ENCODE measurements at places on chromosomes 4 and X.

- DNase-seq, result no peak
These were observed 48.1 kb downstream of the SRPX start for GRCh38 chrX:38172596-38172995.

DNA sequence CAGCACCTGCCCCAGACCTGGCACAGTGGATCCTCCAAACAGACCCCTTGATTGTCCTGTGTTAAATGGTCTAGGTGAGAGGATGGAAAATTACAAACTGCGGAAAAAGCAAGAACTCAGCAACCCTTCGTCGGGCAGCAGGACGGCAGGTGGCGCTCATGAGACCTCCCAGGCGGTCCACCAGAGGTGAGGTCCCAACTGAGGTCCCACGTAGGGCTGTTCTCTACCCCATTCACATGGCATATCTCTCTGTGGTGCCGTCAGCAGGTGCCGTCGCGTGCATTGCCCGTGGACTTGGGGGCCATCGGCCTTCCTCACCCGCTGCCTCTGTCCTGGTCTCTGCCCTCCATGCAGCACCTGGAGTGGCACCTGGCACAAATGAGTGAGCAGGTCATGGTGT is 88.2 kb downstream of the CRMP1 start:
- no peak for DNase-seq

DNA sequence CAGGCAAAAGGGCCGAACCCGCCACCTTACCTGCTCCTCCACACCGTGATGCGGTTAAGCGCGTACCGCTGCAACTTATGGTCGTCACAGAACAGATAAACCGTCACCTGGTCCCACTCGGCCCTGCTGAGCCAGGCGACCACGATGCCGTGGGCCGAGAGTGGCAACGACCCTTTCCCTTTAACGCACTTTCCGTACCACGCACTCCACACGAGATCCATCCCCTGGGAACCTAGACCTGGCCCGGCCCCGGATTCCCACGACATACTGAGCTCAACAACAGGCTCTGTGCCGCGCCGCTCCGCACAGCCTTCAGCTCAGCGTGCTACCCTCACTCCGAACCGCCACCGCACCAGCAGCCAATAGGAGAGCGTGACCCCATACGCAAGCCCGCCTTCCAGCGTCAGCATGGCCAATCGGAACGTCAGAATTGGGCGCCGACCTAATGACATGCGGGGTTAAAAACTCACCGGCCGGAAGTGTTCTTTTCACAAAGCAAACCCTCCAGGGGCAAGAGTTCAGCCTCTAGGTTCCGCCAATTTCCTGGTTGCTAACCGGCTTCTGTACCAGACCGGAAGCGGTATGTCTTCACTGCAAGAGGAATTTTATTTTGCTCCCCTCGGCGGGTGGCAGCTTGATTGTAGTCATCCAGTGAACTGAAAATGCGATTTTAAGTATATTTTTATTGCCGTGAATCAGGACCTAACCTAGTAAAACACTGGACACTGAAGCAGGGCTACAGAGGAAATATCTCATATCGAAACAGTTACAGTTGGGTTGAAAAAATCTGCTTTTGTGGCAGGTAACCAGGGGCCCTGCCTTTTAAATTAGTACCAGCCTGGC is at the start of gene LAS1L:
LAS1L (minus strand) TSS at position 338 of the 843 bp plus-strand sequence; CDS start at position 266, 72 bp downstream.
- peak; percentile 71 for DNase-seq

GRCh38 chr4:28228561-28229491 is 1368.2 kb downstream of the STIM2 start:
- no peak for DNase-seq

DNA sequence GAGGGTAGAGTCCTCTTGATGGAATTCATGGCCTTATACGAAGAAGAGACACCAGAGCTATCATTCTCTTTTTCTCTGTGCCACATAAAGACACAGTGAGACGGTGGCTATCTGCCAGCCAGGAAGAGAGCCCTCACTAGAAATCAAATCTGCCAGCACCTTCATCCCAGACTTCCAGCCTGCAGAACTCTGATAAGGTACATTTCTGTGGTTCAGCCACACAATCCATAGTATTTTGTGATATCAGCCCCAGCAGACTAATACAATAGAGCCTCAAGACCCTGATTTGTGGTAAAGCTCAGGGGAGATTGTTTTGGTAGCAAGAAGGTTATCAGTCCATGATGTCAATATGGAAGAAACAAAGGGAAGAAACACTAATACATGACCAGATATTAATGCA is 1213.2 kb downstream of the NLGN4X start:
- DNase-seq, result no peak

DNA sequence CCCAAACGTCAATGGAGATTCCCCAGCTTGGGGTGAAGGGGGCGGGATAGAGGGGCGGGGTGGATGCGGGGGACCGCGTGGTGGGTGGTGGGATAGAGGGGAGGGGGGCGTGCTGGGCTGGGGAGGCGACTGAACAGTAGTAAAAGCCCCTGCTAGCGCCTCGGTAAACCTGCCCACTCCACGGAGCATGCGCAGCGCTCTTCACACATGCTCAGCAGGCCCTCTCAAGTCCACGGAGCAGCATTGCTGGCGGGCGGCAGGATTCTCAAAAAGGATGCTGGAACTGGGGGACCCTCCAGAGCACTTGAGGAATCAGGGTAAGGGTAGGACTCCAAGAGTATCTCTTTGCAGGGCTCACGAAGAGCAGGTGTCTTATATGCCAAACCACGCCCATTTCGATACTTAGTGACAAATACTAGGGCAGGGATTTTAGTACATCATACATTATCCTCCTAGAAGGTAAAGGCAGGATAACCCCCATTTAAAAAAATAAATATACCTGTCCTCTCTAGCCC is 378 bp upstream of the RPS6KA6 start:
- DNase-seq, result peak; percentile 15

DNA sequence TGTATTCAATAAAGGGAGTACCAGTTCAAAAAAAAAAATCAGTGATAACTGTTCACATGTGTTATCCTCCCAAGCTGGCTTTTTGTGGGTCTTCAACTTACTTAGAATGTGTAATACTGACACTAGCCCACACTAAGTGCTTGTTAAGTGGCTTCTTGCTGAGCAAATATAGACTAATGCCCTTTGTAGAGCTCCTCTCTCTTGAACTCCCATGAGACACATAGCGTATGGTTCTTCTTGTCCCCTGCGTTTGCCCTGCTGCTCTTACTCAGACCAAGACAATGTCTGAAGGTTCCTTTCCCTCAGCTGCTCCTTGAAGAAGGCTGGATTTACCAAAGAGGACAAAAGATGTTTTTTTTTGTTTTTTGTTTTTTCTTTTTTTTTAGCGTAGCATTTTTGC is 110.9 kb downstream of the FRAS1 start:
- DNase-seq, result no peak

DNA sequence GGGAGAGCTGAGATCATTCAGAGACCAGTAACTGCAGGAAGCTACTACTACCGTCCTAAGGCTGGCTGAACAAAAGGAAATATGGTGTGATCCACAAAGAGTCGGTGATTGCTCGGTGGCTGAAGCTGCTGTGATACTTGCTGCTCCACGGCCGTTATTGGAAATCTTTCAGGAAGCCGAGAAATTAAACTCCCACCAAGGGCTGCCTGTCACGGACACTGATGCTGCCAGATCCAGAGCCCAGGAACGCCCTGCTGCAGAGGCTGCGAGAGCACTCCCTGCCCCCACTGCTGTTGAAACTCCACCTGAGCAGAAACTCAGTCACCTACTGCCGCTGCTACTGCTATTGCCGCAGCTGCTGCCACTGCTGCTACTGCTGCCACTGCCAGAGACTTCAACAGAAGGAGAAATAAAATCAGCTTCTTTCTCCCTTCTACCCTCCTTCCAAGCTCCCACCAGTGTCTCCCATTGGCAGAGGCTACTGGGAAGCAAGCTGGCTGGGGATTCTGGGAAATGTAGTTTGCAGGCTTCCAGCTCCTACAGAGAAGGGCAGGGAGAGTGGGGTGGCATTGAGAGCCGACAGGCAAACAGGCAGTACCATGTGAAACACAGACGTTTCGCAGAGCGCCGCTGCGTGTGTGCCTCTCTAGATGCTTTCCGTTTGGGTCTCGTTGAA is 126.0 kb upstream of the ENPP6 start:
- DNase-seq, result no peak

DNA sequence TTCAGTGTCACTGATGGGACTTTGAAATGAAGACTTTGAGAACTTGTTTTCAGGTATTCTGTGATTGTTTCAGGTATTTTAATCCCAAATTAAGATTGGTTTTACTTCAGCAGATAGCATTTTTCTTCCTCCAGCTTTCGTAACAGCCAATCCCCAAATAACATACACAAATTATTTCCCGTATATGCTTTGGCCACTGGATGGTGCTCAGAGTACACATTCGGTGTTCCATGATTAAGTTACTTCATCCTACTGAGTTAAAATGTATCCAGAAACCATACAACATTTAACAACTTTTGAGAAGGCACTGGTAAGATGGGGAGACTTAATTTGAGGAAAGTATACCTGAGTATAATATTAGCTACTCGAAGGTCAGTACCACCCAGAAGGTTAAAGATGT is 233.4 kb upstream of the FAM47A start:
- DNase-seq, result no peak

DNA sequence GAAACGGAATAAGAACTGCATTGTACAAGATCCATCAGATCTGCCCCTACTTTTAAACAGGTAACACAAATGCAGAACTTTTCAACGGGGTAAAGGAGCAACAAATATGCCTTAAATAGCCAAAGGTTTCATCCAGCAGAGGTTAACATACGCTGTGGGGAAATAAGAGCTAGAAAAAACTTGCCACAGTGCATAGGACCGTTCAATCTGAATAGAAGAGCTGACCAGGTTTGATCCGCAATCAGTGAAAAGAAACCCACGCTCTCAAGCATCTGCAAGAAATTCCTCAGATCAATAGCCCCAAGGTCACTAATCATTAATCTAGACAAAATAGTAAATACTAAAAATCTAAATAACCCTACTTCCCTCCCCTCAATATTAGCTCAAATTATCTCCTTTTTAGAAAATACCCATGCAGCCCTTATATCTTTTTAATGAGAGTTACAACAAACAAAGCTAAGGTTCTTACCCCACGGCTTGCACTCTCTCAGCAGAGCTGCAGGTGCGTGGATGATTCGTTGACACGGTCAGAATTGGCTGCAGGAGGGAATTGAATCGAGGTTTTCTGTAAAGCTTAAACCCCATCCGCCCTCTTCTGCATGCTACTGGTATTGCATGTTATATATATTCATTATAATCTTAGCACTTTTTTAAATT is at the start of gene TLR10:
TLR10 (minus strand) TSS at position 539 of the 657 bp plus-strand sequence. CDS start 7,400 bp downstream, outside the sequence.
- no peak for DNase-seq

GRCh38 chr4:64464581-64464980 is 55.3 kb upstream of the TECRL start:
- no peak for DNase-seq

Measured in GM12892 (cell line).